AG20443 (cell line): ENCODE measurements at places on chromosomes 2 and 18.

DNA sequence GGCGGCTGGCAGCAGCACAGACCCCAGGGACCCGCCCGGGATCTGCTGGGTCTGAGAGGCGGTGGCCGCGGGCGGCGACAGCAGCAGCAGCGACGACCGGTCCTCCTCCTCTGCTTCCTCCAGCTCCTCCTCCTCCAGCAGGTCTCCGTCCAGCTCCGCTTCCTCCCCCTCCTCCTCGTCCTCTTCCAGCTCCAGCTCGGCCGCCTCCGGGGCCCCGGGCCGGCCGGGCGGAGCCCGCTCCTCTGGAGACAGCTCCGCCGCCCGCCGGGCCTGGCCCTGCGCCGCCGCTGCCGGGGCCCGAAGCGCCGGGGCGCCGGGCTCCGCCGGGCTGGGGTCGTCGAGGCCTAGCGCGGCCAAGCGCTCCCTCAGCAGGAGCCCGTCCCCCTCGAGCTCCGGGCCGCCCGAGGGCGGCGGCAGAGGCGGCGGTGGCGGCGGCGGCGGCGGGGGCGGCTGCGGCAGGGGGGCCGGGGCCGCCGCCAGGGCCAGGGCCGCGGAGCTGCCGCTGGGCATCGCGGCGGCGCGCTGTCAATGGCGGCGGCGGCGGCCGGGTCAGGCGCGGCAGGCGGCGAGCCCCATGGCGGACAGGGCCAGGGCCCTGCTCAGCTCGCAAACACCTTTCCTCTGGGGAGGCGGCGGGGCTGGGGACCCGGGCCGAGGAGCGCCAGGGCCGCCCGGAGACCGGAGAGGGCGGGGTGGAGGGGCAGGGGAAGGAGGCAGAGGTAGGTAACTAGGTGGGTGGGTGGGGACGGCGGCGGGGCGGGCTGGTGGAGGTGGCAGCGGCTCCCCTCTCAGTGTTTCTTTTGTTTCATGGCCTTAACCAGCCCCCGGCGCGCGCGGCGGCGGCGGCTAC lies 445 bp downstream of the MEX3C start:
- DNase-seq: peak; percentile 65

- no peak for DNase-seq
These were observed 74.3 kb downstream of the GREB1L start for GRCh38 chr18:21316296-21316695.

GRCh38 chr2:60321816-60322215 lies 231.6 kb downstream of the BCL11A start:
- no peak for DNase-seq

GRCh38 chr2:64283641-64284361 lies 139.6 kb upstream of the PELI1 start:
- peak; percentile 43 for DNase-seq

DNA sequence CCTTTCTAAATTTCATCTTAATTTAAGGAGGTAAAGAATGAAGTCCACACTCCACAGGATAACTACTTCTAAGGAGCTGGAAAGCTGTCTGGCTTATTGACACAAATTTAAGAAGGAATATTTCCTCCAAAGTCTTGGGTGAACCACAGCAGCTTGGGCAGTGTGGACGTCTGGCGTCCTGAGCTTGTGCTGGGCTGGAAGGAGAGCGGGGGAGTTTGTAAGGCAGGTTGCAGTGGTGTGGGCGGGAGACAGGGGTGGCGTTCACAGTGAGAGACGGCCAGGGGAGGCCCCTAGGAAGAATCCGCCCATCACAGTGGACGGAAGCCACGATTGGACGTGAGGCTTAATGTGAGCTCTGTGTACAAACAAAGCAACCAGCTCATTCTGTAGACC lies 25.7 kb downstream of the ADI1 start:
- no peak for DNase-seq

DNA sequence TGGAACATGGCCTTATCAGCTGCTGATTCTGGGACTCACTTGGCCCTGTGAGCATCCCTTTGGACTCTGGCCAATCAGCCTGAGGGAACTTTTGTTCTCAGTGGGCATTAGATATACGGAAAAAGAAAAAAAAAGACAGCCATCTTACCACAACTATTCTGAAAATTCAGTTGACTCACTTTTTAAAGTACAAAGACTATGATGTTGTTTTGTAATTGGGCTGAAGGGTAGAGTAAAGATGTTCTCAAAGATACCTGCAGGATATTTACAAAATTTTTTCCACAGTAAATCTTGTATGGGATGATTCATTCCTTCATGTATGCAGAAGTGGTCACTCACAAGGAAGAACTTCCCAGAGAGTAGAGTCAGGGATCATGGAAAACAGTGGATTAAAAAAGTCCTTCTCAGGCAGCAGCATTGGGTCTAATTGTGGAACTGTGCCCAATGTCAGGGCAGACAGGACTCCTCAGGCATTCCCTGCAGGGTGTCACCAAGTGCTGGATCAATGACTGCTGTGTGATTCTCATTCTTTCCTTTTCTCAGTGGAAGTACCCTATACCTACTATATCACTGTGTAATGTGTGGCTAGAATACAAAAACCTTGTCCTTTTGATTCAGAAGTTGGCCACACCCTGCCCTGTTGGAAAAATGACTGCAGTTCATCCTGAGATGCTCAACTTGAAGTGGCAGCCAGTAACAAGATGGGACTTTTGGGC lies 35.4 kb downstream of the SULT1C4 start:
- DNase-seq: peak; percentile 73

DNA sequence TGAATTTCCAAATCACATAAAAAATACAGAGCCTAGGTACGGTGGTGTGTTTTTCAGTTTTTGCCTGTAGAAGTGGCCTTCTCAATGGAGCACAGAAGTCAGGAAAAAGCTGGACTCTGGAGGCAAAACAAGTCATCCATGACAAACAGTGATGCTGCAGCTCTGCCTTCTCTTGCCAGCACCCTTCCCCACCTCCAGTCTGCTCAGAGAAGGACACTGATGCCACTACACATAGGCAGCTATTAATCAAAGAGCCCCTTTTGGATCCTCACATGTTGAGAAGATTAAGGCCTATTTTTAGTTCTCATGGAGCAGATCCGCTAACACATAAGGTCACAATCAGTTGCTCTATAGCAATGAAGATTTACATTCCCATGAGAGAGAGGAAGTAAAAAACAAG lies 181.6 kb upstream of the GALNT5 start:
- DNase-seq: no peak

- peak; percentile 9 for DNase-seq
These were observed 19.7 kb upstream of the SANBR start for GRCh38 chr2:61045999-61046398.

- DNase-seq: no peak
These were observed 602 bp upstream of the ADAM17 start for GRCh38 chr2:9556121-9556743.

DNA sequence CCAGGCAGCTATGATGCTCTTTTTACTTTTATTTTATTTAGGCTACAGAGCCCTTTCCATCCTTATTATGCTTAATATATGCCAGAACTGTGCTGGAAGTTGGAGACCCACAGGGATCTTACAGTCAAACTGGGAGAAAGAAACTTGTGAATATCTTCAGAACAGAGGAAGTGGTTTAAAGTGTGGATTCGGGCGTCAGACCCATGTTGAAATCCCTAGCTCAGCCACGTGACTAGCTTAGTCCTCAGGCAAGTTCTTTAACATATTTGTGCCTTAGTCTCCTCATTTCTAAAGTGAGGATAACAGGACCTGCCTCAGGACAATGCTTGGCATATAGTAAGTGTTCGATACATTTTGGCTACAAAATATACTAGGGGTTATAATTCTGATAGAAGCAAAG lies 59.1 kb downstream of the MAP3K20 start:
- no peak for DNase-seq

GRCh38 chr2:183284606-183285005 lies 160.4 kb downstream of the NUP35 start:
- peak; percentile 11 for DNase-seq

DNA sequence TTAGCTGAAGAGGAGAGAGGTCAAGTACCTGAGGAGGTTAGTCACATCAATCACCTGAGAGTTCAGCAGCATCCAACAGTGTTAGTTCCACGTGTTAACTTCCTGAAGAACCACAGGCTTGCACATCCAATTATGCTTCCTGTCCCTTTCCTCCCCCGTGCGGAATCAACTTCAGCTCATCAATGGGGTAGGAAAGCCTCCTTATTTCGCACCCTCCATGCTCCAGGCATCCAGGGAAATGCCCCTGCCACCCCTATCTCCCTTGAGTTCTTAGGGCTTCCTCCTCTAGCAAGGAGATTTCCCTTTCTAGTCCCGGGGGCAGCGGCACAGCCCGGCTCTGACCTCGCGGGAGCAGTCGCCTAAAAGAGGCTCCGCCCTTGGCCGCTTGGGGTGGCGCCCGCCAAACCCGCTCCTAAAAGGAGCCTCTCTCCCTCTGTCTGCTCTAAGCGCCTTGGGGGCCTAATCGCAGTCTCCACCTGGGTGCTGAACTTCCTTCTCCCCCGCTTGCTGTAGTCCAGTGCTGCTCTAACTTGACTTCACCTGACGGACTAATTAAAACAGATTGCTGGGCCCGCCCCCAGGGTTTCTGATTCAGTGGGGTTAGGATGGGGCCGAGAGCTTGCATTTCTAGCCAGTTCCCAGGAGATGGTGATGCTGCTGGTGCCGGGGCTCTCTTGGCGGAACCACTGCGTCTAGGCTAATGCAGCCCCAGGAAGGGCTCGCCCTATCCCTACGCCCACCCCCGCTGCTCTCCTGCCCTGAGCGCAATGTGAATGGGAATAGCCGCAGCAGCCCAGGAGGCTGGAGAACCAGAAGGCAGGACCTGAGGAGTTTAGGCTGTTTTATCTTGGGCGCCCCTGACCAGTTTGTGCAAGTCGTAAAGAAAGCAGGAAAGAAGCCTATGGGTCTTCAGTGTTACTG lies 3.4 kb upstream of the TET3 start:
- DNase-seq: peak; percentile 54

DNA sequence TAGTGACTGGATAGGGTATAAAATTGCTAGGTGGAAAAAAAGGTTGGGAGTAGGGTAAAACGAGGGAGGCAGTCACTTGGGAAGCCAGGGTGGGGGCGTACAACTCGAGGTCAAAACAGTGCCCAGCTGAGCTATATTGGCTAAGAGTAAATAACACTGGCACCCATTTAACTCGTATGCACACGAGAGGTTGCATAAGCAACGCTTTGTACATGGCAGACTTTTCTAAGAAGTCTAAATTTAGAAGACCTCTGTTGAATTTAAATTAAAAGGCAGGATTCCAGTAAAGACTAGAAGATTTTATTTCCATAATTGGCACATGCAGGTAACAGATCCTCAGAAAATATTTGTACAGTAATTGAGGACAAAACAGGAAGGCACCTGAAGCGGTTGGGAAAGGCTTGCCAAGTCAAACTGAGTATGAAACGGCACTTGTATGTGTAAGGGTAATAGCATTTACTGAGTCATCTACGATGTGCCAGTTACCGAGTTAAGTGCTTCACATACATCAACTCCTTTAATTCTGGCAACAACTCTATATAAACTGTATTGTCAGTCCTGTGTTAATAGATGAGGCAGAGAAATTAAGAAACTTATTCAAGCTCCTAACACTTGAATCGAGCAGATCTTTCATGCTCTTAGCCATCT lies 1.4 kb upstream of the MALT1 start:
- no peak for DNase-seq

- no peak for DNase-seq
These were observed 110.2 kb downstream of the ANTXR1 start for GRCh38 chr2:69123182-69123581.

GRCh38 chr2:28588292-28588670 lies 92.4 kb downstream of the PLB1 start:
- no peak for DNase-seq

DNA sequence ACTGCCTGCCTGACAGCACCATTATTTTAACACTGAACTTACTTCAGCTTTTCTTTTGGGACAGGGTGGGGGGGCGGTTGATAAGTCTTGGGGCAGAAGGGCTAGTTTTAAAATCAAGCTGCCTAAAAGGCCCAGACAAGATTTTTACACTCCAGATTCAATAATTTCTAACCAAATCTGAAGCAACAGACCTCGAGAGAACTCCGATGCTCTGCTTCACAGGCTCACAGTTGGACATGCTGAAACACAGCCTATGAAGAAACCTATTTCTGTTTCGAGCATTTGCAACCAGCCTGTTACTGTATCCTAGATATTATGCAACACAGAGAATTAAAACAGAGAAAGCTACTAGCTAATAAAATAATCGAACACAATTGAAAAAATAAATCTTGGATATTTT lies 1.3 kb upstream of the MYT1L start:
- no peak for DNase-seq

DNA sequence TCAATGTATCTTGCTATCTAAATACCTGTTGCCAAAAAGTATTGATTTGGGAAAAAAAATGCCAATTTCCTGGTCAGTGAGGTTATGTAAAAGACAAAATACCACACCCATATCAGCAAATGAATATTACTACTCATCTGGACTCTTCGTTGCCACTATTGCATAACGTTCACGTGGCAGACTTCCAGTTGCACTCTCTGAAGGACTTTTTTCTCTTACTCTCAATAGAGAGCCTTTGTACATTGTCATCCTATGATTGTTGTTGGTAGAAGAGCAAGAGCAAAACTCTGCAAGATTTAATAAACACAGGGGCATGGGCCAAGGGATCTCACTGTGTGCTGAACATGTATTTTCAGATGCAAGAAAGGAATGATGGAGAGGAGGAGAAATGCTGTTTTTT lies 689.8 kb downstream of the MBD2 start:
- no peak for DNase-seq

- DNase-seq: no peak
These were observed 392.9 kb downstream of the ZNF521 start for GRCh38 chr18:24959051-24959476.

DNA sequence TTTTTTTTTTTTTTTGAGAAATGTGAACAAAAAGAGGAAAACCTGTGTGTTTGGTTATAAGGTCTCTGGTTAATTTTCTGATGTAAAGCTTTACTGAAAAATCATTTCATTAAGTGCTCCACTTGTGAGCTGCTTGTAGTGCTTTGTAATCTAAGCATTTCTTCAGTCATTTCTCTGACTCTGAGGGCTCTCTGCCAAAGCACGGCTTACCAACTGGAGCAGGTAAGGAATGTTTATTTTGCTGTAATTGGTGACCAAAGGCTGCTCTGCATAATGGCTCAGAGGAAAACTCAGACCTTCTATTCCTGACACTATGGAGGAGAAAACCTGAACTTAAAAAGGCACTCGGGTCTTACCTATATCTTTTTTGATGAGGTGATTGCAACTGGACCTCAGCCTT lies 848.8 kb downstream of the MBD2 start:
- no peak for DNase-seq

- no peak for DNase-seq
These were observed 68.3 kb downstream of the B3GNT2 start for GRCh38 chr2:62264186-62264585.

GRCh38 chr2:174969091-174969734 lies 36.0 kb downstream of the CHN1 start:
- DNase-seq: no peak

DNA sequence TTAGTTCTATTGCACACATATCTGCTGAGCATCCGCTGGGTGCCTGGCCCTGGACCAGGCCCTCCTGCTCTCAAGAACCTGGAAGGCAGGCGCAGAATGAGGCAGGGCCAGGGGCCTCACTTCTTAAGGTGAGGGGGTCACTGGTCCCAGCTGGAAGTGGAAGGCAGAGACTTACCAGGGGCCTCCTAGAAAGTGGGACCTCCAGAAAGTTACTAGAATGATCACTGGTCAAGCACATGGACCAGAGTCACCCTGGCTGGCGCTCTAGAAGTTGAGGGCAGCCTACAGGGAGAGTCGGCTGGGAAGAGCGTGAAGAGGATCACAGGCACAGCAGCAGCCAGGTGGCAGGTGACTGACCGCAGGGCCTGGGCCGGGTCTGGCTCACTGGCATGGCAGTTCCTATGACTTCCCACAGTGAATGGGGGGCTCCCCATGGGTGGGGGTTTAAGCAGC lies 26.1 kb upstream of the MAL start:
- no peak for DNase-seq

GRCh38 chr2:175074478-175074877 lies 69.3 kb upstream of the CHN1 start:
- no peak for DNase-seq

GRCh38 chr18:7908681-7909299 lies 341.7 kb downstream of the PTPRM start:
- DNase-seq: no peak
